ENCODE measurements at places on chromosomes 12 and 14.

- DNase-seq: no peak
Measured at GRCh38 chr12:24919346-24920001, 29.4 kb downstream of the BCAT1 start.

DNA sequence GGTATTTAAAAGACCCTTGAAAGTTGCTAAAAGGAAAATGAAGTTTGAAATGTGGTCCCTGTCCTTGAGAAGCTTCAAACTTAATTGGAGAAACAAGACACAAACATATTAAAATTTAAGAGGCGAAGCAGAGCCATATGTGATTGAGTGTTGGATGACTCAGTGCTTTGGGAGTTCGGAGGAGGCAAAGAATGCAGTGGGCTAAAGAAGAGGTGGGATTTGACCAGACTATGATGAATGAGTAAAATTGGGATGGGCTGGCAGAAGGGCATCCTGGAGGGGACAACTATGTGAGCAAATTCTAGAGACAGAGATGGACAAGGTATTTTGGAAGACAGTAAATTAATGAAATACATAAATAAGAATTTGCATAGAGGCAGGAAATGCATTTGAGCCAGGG, 358.6 kb downstream of the EGLN3 start:
- DNase-seq: peak; percentile 11

GRCh38 chr12:126493366-126494108, 1428.3 kb downstream of the AACS start:
- DNase-seq: peak; percentile 89

- DNase-seq: peak; percentile 53
Measured at GRCh38 chr14:49052521-49052920, 533.7 kb downstream of the RPS29 start.

DNA sequence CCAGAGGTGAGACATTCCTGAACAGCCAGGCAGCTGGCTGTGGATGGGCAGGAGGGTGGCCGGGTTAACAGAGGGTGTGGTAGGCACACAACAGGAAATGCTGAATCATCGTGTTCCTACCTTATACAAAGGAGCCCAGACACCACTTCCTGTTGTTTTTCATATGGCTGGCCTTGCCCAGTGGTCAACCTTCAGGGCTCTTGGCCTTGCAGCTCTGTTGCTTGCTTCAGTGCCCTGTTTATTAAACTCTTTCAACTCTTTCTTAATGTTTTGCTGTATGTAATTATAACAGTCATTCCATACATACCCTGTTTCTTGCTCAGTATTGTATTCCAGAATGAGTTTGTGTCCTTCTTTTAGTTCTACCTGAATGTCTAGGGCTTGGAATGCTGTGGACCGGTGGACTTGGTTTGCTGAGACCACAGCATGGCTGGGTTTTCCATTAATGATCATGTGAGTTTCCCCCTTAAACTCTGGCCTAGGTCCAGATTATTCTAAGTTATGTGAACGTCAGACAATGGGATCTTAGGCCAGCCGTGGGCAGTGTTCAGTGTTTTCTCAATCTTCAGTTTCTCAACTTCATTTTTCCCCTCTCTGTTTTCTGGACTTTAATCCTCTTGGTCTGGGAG, 11.9 kb downstream of the CFAP54 start:
- DNase-seq: peak; percentile 96

DNA sequence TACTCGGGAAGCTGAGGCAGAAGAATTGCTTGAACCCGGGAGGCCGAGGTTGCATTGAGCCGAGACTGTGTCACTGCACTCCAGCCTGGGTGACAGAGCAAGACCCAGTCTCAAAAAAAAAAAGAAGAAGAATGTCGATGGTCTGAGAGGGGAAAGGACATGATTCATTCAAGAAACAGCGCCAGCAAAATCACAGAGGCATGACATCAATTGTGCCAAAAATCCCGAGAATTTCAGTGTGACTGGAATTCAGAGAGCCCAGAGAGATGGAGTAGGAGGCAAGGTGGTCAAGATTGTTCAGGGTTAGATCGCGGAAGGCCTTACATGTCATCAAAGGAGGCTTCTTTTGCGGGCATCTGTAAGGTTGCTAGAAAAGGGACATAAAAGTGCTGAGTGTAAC, 483.3 kb downstream of the VRK1 start:
- DNase-seq: peak; percentile 44

DNA sequence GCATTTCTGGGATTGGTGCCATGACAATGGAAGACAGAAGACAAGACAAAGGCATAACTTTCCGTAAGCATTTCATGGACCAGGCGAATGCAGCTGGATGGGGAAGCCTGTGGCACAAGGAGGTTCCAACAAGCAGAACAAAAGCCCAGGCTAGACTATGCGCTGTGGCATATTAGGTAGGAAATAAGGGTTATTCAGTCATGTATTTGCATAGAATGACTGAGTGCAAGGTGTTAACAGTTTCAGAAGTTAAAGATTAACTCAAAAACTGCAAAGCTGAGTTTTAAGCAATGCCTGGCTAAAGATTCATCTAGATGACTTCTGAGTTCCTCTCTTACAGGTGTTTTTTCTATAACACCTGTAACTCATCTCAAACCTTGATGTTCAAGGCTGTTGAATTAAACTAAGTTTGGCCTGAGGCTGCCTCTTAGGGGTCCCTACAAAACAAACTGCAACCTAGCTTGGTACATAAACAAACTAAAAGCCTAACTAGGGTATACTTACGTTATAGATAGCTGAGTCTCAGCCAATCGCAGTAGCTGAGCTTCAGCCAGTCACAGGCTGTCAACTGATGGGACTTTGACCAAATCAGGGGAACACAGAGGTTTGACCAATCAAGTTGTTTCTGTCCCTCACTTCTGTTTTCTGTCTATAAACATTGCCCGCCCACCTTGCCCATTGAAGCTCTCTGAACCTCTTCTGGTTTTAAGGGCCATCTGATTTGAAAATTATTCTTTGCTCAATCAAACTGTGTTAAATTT, 52.2 kb upstream of the PLBD1 start:
- DNase-seq: no peak

GRCh38 chr12:64064706-64065105, 157.4 kb downstream of the KICS2 start:
- no peak for DNase-seq

GRCh38 chr12:3658327-3659163, 94.4 kb downstream of the CRACR2A start:
- DNase-seq: peak; percentile 13

GRCh38 chr14:99596071-99596627, 7.9 kb downstream of the CCDC85C start:
- no peak for DNase-seq

DNA sequence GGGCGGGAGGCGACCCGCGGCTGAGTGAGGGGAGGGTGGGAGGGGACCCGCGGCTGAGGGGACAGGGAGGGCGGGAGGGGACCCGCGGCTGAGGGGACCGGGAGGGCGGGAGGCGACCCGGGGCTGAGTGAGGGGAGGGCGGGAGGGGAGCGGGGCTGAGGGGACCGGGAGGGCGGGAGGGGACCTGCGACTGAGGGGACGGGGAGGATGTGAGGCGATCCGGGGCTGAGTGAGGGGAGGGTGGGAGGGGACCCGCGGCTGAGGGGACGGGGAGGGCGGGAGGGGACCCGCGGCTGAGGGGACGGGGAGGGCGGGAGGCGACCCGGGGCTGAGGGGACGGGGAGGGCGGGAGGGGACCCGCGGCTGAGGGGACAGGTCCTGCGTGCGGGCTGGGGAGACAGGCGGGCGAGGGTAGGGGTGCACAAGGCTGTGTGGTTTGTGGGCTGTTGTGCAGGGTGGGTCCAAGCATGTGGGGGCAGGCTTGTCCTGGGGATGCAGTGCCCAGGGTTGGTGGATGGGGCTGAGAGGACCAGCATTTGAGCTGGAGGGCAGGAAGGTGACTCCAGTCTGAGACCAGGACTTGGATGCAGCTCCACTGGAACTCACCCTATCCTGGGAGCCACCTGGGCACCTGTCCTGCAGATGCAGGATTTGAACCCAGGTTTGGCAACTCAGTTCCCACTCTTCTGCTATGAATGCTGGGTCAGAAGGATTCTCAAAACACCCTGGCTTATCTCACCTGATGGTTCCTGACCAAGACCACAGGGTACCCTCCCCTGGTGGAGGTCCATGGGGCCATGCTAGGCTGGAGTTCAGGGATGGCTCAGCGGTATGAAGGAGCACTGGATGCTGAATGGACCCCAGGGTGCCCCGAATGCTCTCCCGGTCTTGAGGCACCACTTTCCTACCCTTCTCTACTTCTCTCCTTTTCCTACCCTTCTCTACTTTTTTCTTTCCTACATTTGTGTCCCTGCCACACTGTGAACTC, 9.4 kb downstream of the PLD4 start:
- DNase-seq: no peak

DNA sequence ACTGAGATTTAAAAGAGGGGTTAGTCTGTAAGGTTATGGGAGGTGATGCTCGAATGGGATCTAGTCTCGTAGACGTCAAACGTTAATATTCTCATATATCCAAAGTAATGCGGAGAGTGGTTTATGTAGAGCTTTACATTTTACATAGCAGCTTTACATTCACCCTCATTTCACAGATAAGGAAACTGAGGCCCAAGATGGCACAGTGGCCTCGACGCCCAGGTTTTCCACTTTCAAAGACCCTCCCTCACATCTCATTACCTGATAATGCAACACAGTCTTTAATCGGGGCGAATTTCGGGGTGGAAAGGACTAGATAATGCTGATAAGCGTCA, 450 bp upstream of the TDG start:
- DNase-seq: no peak

DNA sequence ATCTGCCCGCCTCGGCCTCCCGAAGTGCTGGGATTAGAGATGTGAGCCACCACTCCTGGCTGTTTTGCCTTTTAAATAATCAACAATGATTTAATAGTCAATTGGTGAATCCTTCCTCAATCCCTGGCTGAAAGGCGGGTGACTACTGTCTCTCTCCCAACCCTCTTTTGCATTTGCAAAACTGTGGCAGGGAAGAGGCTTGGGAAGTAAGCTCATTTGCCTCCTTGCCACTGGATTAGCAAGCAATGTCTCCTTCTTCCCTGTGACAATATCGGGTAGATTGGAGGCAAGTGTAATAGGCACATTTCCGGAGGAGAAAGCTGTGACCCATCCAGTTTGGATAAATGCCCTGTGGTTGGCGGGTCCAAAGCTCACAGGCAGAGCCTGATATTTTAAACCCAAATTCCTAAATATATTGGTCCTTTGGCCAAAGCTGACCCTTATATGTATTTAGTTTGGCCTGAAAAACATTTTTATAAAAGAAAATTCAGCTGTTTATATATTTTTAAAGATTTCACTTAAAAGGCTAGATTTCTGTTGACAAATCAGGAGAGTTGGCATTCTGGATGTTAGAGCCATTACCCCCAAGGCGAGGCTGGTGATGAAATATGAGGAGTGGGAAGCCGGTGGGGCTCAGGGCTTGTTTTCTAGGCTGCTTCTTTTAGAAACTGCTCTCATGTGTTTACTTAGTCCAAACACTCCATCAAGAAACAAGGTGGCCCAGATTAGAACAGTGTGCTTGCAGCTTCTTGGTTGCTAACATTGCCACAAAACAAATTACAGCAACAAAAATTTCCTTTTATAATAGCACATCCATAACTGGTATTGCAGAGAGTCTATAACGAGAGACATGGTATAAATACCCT, 646.9 kb upstream of the TMEM132C start:
- DNase-seq: no peak

DNA sequence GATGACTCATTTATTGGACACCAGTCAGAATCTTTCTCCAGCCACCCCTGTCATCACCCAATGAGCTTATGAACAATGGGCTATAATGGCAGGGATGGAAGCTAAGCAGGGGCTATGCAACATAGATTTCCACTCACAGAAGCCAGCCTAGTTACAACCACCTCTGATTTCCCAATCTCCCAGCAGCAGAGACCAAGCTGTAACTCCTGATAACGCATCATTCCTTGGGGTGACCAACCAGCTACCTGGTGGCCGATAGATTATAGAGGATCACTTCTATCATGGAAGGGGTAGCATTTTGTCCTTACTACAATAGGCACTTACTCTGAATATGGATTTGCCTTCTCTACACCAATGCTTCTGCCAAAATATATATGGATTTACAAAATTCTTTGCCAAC, 302.3 kb upstream of the ATXN7L3B start:
- no peak for DNase-seq

- peak; percentile 42 for DNase-seq
Measured at GRCh38 chr14:37246427-37246829, 48.7 kb downstream of the MIPOL1 start.

DNA sequence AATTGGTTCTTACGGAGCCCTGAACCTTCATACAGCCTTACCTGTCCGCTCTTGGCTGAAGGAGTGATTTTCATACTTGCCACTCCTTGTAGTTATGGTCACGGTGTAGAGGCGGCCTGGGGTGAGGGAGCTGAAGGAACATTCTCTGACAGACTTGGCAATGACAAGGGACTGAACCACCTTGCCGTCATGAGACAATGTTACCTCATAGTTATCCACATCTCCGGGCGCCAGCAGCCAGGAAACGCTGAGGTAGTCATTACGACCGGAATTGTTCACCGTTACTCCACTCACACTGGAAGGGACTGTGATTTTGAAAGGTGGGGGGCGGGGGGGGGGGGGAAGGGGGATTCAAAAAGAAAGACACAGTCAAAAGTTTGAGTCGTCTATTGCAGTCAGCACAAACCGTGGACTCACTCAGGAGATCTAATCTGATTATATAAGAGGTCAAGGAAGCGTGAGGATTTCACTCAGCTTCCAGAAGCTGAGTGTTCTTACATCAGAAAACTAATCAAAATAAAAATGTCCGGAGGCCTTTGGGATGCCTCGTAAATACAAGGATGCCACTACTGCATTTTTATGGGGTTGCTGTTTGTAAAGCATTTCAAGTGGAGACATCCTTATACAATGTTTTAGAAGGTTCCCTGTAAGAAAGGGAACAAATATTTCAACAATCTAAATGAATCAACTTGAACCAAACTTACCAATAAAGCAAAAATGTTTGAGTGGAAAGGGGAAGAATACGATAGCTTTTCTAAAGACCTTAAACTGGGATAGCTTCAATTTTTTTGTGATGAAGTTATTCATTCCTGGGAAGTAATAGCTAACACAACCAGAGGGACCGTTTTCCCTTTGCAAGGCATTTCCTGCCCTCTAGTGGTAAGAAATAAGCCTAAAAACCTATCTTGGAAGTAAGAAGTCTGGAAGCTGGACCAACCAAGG, 60.6 kb downstream of the PTPRB start:
- DNase-seq: peak; percentile 68

- DNase-seq: peak; percentile 47
Measured at GRCh38 chr12:78888568-78888967, 24.0 kb downstream of the SYT1 start.

DNA sequence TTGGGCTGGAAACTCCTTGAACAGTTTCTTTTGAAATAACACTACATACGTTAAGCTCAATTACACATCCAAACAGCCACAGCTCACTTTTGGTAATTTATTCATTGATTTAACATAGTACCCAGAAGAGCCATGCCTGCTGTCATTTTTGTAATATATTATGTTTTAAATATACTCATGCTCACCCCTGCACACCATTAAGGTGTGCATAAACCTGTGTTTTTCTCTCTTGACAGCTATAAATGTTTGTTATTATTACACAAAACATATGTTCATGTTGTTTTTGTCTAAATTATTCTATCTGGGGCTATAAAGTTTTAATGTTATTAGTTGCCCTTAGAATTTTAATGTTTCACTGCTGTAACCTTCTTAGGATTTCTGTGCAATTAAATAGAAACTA, 296.1 kb downstream of the AKAP6 start:
- DNase-seq: no peak

GRCh38 chr14:53306267-53306721, 153.2 kb upstream of the DDHD1 start:
- peak; percentile 47 for DNase-seq

- DNase-seq: no peak
Measured at GRCh38 chr12:47814539-47815170, 5.0 kb downstream of the HDAC7 start.

GRCh38 chr12:128627659-128628058, 196.1 kb downstream of the SLC15A4 start:
- no peak for DNase-seq

- peak; percentile 84 for DNase-seq
Measured at GRCh38 chr14:50961605-50962221, 17.4 kb upstream of the PYGL start.

Measured in HT1080 (cell line).